EL (cell line): ENCODE measurements at places on chromosomes 5 and 9.

GRCh38 chr9:127049581-127049980, 72.9 kb downstream of the ANGPTL2 start:
- DNase-seq: peak; percentile 18

GRCh38 chr5:108081707-108082106, 300.2 kb downstream of the FBXL17 start:
- DNase-seq: no peak

DNA sequence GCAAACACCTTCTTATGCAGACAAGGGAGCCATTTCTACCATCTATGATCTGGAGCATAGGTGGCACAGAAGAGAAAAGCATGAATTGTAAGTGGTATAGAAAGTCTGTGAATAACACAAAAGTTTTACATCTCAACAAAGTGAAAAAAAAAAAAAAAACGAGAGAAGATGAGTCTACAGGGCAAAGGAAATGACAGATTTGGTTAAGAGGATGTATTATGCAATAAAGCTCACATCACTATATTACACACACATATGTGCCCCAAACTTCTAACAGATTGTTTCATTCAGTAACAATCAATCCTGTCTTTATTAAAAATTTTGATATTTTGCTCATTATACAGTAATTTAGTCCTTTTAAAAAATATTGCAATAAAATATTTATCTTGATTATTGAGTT, 49.8 kb downstream of the CERT1 start:
- peak; percentile 30 for DNase-seq

DNA sequence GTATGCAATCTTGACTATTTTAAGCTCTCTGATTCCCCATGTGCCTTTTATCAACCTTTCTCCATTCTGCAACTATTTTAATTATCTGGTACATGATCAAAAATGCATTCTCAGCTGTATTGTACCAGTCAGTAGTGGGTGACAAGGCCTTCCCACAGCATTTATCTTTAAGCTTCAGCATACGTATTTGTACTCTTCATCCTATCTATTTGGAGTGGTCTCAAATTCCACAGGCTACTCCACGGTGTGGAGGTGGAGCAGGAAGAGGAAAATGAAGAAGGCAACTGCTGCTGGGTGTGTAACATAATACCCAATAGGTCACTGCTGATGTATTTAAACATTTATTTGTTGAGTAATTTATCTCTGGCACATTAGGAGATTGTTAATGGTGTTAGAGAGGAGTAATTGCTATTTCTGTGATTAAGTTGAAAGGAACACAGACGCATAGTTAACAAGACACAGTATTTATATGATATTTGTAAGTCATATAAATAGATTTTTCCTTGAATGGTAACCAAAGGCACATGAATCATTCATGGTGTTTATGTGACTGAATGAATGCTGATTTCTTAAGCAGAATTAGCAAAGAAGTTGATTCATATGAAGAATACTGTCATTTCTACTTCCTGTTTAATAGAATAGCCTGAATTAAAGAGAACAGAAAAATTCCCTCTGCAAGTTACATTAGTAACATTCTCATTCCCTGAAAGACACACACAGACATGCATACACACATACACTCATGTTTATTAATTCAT, 153.8 kb upstream of the NR3C1 start:
- DNase-seq: peak; percentile 63

GRCh38 chr5:146699138-146699537, 179.4 kb downstream of the PPP2R2B start:
- no peak for DNase-seq

GRCh38 chr5:53219610-53220009, 110.1 kb upstream of the MOCS2 start:
- DNase-seq: no peak

DNA sequence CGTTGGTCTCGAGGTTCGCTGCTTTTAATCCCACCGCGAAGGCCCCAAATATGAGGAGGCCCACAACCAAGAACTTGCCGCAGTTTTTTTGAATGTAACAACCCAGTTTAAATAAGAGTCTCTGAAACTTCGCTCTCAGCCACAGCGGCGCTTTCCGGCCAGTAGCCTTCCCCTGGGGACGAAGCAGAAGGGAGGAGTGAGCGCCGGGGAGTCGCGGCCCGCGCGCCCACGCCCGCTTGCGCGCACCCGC, 10.4 kb downstream of the PTCH1 start:
- peak; percentile 53 for DNase-seq

GRCh38 chr5:38831909-38832308, 13.9 kb upstream of the OSMR start:
- peak; percentile 53 for DNase-seq

GRCh38 chr5:152511120-152511519, 106.0 kb upstream of the NMUR2 start:
- no peak for DNase-seq
